WTC11 (cell line): ENCODE measurements at places on chromosomes 7 and 10. TPM values are rescaled to one million over a fixed set of nuclear protein-coding genes. Genes with fewer than 3 reads are reported as not detected.

The STAMBPL1 gene
- total RNA-seq = 3.9 to 4.6 TPM (median 4.2 TPM) in 3 replicates

The TAS2R3 gene
- total RNA-seq = 0.71 to 1.5 TPM (median 1.2 TPM) in 3 replicates

- no peak for DNase-seq
These were observed 337.9 kb downstream of the PTPRN2 start for GRCh38 chr7:158249692-158250091.

GRCh38 chr7:157310676-157311185 lies 26.1 kb upstream of the DNAJB6 start:
- DNase-seq = peak; percentile 35

The SLC26A4 gene
- total RNA-seq = 0.09 to 0.22 TPM in 2 of 3 replicates, not detected in the other

DNA sequence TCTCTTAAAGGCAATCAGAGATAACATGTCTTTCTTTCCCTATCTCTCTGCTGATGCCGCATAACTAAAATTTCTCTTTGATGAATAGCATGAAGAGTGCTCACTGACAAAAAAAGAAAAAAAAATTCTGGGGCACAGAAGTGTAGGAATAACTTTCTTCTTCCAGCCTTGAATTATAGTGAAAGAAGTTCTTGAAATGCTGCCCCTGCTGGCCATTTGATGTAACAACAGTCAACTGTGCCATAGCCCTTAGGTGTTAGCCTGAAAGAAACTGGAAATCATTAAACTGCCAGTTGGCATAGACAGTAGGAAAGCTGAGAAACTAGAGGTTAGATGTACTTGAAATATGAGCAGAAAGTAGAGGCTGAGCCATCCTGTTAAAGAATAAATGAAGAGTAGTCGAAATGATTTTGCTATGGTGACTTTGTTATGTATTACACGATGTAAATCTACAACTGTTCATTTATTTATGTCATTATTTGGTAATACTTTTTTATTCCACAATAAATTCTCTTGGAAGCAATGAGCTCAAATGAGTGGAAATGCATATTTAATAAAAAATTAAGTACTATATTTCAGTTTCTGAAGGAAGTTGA lies 48.3 kb upstream of the FAM171A1 start:
- peak; percentile 45 for DNase-seq

GRCh38 chr7:122886357-122887081 lies at the start of gene CADPS2:
CADPS2 (minus strand) TSS chr7:122886460; CDS start chr7:122886337, 123 bp downstream.
- peak; percentile 85 for DNase-seq

The ICA1 gene
- total RNA-seq = 31.2 to 36.8 TPM (median 33.4 TPM) in 3 replicates
